Cardiac fibroblast (primary cell): ENCODE measurements at places on chromosomes 5 and 9.

- peak; percentile 12 for DNase-seq
These were observed 5.7 kb downstream of the NEURL1B start for GRCh38 chr5:172646716-172647285.

DNA sequence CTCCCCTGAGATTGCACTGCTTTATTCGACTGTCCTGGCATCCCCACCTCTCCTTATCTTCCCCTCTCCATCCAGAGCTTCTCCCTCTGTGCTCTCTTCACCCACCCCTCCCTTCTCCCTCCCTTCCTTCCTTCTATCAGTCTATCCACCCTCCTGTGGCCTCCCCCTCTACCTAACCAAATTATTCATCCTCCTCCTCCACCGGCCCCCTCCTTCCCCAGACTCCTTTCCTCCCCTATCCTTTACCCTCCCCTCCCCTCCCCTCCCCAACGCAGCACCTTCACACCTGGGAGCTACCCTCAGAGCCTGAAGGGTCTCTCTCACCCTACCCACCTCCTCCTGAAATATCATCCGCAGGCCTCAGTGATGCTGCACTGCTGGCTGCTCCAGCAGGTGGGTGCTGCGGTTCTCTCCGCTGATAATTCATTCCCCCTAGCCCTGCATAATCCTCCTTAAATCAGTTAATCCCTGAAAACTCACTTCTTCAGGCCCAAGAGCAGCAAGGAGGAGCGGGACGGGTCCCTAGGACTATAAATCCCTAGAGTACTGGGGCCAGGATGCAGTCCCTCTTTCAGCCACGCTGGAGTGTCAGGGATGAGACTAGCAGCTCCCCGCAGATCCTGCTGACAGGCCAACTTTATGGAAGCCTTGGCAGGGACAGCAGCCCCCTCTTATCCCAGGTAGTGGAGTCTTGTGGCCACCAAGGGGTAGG, 97.8 kb downstream of the PCDH1 start:
- DNase-seq: no peak

GRCh38 chr9:95499847-95500246, 16.9 kb downstream of the PTCH1 start:
- DNase-seq: no peak

- no peak for DNase-seq
These were observed 23.7 kb upstream of the UBAP2 start for GRCh38 chr9:34072410-34072809.

- peak; percentile 70 for DNase-seq
These were observed 24.0 kb downstream of the NNT start for GRCh38 chr5:43627028-43627427.
